ENCODE measurements at places on chromosomes 6 and 20.

- ATAC-seq, result no peak
These were observed 277.7 kb downstream of the NRN1 start for GRCh38 chr6:5729080-5729434.

DNA sequence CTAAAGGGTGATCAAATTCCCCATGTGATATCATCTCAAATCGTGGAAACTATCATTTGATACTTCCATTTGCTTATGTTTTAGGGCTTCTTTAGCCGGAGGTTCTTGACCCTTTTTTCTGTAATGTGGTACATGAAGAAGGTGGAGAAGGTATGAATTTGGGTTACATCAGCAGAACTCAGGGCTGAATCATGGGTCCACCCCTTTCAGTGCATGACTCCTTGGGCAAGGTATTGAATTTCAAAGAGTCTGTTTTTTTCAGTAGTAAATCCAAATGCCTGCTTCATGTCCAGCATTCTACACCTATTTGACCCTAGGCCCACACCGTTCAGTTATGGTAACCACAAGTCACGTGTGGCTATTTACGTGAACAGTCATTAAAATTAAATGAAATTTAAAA is 30.6 kb upstream of the QKI start:
- ATAC-seq, result no peak

DNA sequence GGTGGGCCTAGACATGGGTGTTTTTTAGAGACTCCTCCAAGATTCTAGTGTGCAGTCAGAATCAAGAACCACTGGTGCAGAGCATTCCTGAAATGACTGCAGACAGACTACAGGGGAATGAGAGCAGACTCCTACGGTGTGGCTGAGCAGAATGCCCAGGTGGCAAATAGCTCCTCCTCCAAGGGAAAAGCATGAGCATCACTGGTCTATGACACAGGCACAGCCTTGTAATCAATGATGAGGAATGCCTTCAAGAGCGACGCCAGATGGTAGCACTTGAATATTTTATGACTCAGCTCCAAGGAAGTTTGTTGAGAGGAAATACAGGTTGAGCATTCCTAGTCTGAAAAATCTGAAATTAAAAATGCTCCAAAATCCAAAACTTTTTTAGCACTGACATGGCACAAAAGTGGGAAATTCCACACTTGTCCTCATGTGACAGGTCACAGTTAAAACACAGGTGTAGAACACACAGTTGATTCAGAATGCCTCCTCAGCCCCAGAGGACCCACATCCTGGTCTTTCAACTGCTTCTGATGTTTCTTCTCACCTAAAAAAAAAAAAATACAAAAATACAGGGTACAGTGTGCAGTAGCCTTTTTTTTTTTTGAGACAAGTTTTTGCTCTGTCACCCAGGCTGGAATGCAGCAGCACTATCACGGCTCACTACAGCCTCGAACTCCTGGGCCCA is 10.6 kb upstream of the FAM8A1 start:
- peak; percentile 70 for ATAC-seq

DNA sequence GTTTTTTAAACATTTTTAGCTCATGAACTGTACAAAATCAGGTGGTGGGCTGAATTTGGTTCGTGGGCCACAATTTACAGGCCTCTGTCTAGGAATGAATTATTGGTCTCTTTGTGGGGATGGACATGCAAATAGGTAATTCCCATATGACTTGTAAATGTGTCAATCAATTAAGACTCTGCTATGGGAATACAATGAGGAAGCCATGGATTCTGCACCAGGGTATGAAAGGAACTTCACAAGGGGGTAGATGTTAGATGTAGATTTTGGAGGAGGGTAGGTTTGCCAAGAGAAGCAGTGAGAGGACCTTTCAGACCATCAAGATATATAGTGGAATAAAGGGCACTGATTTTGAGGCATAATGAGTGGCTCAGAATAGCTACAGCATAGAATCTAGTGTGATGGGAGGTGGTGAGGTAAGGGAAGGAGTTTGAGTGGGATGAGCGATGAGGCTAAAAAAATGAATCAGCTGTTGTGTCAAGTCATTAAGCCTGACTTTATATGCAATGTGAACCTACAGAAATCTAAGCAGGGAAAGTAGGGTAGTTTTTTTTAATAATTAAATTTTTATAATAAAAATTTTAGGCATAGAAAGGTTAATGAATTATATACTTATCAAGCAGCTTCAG is 32.6 kb upstream of the RNF182 start:
- no peak for ATAC-seq

DNA sequence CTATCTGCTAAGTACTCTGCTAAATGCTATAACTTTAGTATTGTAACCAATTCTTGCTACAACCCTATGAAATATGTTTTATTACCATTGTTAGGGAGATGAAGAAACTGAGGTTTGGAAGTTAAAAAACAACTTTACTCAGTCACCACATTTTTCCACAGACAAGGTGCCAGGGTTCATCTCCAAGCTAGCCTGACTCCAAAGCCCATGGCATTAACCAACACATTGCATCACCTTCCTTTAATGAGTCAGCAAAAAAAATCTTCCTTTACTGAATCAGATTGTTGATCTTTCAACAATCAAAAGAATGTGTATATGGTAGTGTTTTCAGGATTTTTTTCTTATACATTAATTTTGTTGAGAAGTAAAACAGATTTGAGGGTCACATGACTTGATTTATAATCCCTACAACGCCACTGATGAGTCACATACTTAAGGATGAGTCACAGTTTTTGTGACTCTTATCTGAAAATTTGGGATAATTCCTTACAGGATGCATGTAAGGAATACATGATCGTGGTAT is 41.5 kb downstream of the MAN1A1 start:
- ATAC-seq, result no peak

DNA sequence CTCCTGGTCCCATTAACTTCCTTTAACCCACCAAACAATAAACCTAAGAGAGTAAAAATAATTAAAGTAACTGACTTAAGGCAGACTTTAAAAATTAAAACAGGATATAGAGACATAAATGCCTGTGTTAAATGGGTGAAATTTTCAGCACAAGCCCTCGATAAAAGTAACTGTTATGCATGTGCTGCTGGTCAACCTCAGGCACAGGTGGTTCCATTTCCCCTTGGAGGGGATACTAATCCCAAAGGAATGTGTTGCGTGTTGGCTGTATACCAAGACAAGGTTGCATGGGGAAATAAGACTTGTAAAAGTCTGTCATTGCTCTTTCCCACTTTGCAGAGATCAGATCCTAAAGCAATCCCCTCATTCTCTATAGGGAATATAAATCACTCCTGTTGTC is 25.8 kb downstream of the HLA-A start:
- ATAC-seq, result no peak

GRCh38 chr6:37050045-37050853 is 44.8 kb downstream of the FGD2 start:
- peak; percentile 48 for ATAC-seq

DNA sequence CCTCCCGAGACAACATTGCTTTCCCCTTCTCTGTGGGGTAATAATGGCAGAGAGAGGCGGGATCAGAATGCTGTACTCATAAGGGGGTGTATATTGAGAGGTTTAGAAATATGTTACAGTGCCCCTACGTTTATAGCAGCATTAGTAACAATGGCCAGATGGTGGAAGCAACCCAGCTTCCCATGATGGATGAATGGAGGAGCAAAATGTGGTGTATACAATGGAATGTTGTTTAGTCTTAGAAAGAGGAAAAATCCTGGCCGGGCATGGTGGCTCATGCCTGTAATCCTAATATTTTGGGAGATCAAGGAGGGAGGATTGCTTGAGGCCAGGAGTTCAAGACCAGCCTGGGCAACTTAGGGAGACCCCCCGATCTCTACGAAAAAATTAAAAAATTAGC is 12.9 kb downstream of the BANF2 start:
- ATAC-seq, result no peak

DNA sequence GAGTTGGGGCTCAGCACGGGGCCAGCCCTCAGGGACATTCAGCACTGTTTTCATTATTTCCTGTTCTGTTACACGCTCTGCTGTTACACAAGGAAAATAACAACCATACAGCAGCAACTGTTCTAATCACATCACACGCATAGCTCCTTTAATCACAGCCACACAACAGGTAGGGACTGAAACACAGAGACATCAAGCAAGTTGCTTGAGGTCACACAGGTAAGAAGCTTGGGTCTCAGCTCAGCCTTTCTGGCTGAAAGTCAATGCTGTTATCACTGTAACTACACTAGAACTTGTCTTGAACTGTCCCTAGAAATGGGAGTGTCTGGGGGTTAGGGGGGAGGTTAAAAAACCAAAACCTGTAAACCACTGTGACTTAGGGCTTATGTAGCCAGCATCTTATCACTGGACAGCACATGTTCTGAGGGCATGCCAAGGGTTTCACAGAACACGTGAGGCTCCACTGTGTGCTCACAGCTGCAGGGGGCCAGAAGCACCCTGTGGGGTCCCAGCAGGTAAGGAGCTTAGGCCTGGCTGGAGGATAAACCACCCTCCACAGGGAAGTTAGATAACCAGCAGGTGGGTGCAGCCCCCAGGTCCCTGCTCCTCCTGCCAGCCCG is 146.0 kb downstream of the EYA2 start:
- ATAC-seq, result no peak

DNA sequence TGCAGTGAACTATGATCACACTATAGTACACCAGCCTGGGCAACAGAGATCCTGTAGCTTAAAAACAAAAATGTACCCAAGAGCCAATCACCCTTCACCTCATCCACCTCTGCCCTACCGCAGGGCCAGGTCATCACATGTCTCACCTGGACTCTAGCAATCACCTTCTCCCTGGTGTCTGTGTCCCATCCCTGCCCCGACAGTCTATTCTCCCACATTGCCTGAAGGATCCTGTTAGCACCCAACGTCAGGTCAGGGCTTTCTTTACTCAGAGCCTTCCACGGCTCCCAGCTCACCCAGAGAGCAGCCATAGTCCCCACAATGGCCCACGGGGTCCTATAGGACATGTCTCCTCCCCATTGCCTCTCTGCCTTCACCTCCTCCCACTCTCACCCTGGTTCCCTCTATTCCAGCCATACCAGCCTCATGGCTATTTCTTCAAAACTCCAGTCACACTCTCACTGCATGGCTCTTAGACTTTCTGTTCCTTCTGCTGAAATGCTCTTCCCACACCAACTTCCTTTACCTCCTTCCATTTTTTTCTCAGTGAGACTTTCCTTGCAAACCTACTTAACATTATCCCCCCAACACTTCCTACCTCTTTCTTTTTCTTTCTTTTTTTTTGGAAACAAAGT is 22.5 kb upstream of the ARFGEF2 start:
- ATAC-seq, result no peak

DNA sequence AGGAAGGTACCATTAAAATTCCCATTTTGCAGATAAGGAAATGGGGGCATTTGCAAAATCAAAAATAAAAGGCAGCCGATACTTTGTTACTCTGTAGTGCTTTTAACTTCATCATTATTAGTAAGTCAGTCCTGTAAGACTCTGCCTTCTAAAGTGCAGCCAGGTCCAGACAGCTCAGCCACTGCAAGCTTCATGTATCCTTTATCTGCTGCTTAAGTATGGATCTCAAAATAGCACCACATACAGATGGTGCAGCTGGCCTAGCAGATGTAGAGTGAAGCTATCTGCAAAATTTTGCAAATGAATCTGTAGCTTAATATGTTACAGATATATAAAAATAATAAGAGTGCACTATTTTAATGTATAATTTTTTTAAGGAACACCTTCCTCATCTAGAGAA is 53.4 kb downstream of the NUS1 start:
- no peak for ATAC-seq

- no peak for ATAC-seq
These were observed 548.2 kb downstream of the QKI start for GRCh38 chr6:163962627-163963117.

DNA sequence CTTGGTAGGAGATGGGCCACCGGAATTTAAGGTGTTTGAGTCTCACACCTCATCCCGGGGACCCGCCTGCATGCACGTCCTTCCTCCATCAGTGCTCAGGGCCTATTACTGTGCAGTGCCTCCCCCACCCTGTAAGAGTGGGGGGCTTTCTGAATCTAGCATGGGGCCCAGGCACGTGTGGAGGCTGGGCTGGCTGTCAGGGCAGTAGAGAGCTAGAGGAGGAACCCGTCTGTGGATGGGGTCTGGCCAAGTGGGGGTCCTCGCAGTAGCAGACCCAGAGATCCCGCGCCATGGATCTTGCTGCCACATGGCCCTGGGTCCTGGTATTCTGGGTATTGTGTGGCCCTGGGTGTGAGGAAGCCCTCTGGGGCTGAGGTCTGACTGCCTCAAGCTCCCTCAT is 42.9 kb downstream of the SRC start:
- ATAC-seq, result no peak

- ATAC-seq, result no peak
These were observed 50.9 kb upstream of the CCDC28A start for GRCh38 chr6:138722425-138723371.

DNA sequence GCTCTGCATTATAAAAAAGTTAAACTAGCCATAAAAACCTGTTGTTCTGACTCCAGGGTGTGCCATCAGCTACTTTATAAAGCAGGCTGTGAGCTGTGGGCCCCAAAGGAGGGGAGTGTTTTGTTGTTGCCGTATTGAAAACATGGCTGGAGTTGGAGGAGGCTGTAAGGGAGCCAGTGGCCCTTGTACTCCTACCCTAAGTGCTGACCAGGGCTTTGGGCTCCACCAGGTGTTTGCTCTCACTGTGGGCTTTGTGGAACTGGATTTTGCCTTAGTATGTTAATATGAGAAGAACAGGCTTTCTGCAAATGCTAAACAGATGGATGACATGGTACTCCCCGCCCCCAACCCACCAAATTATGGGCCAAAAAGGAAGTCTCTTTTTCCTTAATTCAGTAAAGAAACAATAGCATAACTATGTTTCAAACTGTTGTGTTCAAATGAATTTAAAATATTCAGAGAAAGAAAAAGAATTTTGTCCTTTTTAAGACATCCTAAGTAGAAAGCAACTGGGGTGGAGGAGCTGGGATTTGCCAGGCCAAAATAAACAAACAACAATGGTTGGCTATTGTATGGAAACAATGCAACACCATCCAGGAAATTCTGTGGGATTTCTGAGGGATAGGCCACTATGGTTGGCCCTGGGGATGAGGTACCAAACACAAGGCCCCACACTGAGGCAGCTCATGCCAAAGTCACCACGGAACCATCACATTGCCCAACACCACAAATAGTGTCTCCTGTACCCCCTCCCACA is 63.3 kb downstream of the PLCG1 start:
- ATAC-seq, result no peak

GRCh38 chr6:137697267-137697938 is 169.7 kb upstream of the TNFAIP3 start:
- peak; percentile 52 for ATAC-seq

DNA sequence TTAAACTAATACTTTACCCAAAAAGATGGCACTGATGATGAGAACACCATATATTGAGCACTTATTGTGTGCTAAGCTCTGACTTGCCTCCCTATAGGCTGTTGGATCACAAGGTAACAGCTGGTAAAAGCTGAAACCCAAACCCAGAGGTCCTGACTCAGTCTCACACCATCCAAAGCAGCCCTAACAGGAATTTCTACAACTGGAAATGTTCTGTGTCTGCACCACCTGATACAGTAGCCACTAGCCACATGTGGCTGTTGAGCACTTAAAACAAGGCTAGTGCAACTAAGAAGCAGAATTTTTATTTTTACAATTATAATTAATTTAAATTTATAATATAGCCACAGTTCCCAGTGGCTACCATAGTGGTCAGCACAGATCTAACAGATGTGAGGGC is 15.6 kb upstream of the MATN4 start:
- no peak for ATAC-seq

All from activated CD4-positive, CD25-positive, alpha-beta regulatory T cell treated with anti-CD3 and anti-CD28 coated beads, Interleukin-2, amount 50 U/mL, for 24 hours (primary cell).